Lower lobe of right lung (tissue), 2 donors: ENCODE measurements at places on chromosomes 7 and 10. TPM values are rescaled to one million over a fixed set of nuclear protein-coding genes. Genes with fewer than 3 reads are reported as not detected.

DNA sequence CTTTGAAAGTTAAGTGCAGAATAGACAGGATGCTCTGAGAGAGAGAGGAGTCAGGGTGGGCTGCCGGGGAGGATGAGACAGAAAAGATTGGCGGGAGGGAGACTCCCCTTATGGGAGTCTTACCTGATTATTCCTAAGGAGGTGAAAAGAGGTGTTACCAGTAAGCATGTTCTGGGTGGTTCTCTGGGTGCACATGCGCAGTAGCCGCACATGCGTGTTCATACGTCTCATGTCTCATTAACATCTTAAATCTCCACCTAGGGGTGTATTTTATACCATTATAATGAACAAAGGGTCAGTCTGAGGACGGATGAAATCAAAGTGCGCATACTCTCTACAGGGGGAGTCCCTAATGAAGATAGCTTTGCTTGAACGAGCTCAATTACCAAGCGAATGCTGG lies 592.9 kb upstream of the C7orf33 start:
- H3K4me1 ChIP-seq, result no peaks in the 10 kb centered on the region
- no peak for DNase-seq
- no peak overlapping the region for H3K4me3 ChIP-seq
- no peak overlapping the region for H3K27ac ChIP-seq
- no peaks in the 10 kb centered on the region for H3K27me3 ChIP-seq

- H3K27ac ChIP-seq, result peak overlapping the region; percentile 98
- H3K4me1 ChIP-seq, result peaks cover 47% of the 10 kb centered on the region
- peak overlapping the region; percentile 92 for H3K4me3 ChIP-seq
Measured at GRCh38 chr10:114823077-114823463, 1.5 kb downstream of the FHIP2A start.

- H3K27me3 ChIP-seq, result no peaks in the 10 kb centered on the region
- H3K4me1 ChIP-seq, result peaks cover 34% of the 10 kb centered on the region
- no peak overlapping the region for H3K27ac ChIP-seq
- no peak overlapping the region for H3K4me3 ChIP-seq
Measured at GRCh38 chr7:5226921-5227785, 37.1 kb downstream of the WIPI2 start.

DNA sequence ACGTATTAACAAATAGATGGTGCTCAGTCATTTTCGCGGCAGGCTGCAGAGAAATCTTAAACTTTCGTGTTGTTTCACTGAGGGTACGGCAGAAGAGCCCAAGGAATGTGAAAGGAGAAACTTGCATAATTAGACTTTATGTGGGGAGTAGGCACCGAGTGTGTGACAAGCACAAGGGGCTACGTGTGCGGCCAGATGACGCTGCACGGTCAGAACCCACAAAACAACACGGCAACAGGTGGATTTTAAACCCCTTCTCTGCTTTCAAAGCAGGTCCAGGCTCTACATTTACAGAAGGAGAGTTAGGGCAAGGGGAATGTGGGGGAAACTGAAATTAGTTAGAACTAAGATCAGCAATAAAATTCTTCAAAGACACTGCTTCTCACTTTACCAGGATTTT lies 392 bp upstream of the UCN3 start:
- H3K4me3 ChIP-seq, result no peak overlapping the region
- no peak for DNase-seq
- no peak overlapping the region for H3K27ac ChIP-seq
- H3K27me3 ChIP-seq, result peaks cover 7% of the 10 kb centered on the region
- H3K4me1 ChIP-seq, result no peaks in the 10 kb centered on the region

DNA sequence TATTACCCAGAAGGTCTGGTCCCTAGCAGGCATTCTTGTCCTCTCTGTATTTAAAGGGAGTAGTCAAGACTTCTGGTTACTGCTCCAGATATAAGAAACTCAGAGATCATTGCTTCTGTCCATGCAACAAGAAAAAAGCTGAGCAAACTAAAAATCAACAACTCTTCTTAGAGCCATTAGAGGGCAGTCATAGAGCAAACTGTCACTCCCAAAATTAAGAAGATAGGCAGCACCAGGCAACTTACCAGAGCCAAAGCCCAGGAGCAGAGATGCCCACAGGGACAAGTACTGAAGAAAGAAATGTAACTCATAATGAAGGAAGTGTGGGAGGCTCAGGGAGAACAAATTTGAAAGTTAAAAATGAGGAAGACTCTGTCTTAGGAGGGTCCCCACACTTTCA lies 472.9 kb upstream of the COBL start:
- no peaks in the 10 kb centered on the region for H3K27me3 ChIP-seq
- no peak overlapping the region for H3K27ac ChIP-seq
- no peaks in the 10 kb centered on the region for H3K4me1 ChIP-seq
- H3K4me3 ChIP-seq, result no peak overlapping the region

GRCh38 chr10:107859065-107859464 lies 694.6 kb upstream of the SORCS1 start:
- no peaks in the 10 kb centered on the region for H3K4me1 ChIP-seq
- H3K4me3 ChIP-seq, result no peak overlapping the region
- DNase-seq, result no peak

- DNase-seq, result no peak
- no peaks in the 10 kb centered on the region for H3K36me3 ChIP-seq
- H3K4me3 ChIP-seq, result no peak overlapping the region
- H3K27ac ChIP-seq, result no peak overlapping the region
- peaks cover 42% of the 10 kb centered on the region for H3K4me1 ChIP-seq
Measured at GRCh38 chr7:6250364-6250833, 22.0 kb downstream of the CYTH3 start.

DNA sequence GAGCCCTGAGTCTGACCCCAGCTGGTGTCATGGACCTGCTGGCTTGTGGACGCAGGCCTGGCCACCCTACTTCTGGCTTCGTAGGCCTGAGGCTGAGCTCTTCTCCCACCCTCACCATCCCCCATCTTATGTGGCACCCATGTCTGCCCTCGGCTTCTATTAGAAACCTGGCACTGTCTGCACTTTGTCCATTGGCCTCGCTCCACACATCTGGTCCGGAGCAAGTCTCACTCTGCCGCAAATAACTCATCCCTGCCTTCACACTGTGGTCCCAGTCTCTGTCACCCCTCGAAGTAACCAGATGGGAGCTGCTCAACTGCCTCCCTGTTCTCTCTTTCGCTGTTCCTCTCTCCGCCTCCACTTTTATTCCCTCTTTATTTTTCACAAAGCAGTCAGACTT lies 78.6 kb downstream of the TRRAP start:
- no peak overlapping the region for H3K4me3 ChIP-seq
- DNase-seq, result no peak
- no peaks in the 10 kb centered on the region for H3K27me3 ChIP-seq
- H3K4me1 ChIP-seq, result no peaks in the 10 kb centered on the region

- H3K4me3 ChIP-seq, result no peak overlapping the region
- H3K4me1 ChIP-seq, result peaks cover 17% of the 10 kb centered on the region
- peaks cover 15% of the 10 kb centered on the region for H3K36me3 ChIP-seq
- H3K27ac ChIP-seq, result peak overlapping the region; percentile 39
Measured at GRCh38 chr7:47950714-47951113, 2.4 kb upstream of the PKD1L1 start.

- H3K4me3 ChIP-seq, result no peak overlapping the region
- no peaks in the 10 kb centered on the region for H3K27me3 ChIP-seq
- H3K4me1 ChIP-seq, result no peaks in the 10 kb centered on the region
- no peak overlapping the region for H3K27ac ChIP-seq
- DNase-seq, result no peak
Measured at GRCh38 chr10:35232527-35232926, 103.8 kb upstream of the CCNY start.

- no peak overlapping the region for H3K27ac ChIP-seq
- no peaks in the 10 kb centered on the region for H3K36me3 ChIP-seq
- H3K27me3 ChIP-seq, result no peaks in the 10 kb centered on the region
- no peak overlapping the region for H3K4me3 ChIP-seq
- DNase-seq, result no peak
- H3K4me1 ChIP-seq, result peaks cover 7% of the 10 kb centered on the region
Measured at GRCh38 chr7:134368851-134369544, 52.3 kb upstream of the SLC35B4 start.

The CPA2 gene
- total RNA-seq, result not detected

The FAM131B gene
- total RNA-seq, result 0.53 TPM

The GIMAP2 gene
- total RNA-seq, result 46.9 TPM

The CRPPA gene
- 3.0 TPM for total RNA-seq

The KLLN gene
- 0.71 TPM for total RNA-seq

The SYT15B gene
- total RNA-seq, result 40.6 TPM
